ENCODE measurements at places on chromosomes 11 and 22.

DNA sequence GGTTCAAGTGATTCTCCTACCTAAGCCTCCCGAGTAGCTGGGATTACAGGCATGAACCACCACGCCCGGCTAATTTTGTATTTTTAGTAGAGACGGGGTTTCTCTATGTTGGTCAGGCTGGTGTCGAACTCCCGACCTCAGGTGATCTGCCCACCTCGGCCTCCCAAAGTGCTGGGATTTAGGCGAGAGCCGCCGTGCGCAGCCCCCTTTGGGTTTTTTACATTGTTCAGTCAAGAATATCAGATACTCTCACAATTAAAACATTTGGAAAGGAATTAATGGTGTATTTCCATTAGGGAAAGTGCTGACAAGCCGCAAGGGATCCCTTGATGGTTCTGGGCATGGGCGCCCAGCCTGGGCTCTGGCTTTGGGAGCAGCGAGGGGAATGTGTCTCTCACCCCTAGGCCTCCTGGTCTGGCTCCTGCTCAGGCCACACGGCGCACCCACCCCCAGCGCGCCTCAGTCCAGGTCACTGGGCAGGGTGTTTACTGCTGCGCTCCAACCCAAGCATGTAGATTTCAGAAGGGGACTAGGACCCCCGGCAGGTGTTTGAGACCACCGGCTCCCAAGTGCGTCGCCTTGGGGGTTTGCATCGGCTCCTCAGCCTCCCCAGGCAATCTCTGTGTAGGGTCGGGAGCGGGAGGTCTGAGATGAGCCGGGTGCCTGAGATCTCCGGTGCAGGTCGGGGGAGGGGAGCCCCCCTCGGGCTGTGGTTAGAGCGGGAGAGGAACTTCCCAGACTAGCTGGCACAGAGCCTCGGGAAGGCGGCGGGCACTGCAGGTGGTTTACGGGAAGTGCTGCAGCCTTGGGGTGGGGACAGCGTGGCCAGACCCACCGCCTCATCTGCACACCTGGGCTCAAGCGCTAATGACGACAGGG is 809 bp upstream of the IRF7 start:
- H3K36me3 ChIP-seq, result peaks cover 10% of the 10 kb centered on the region
- DNase-seq, result no peak
- peak overlapping the region; percentile 85 for H3K4me3 ChIP-seq
- H3K27me3 ChIP-seq, result no peaks in the 10 kb centered on the region
- H3K4me1 ChIP-seq, result peaks cover 10% of the 10 kb centered on the region

DNA sequence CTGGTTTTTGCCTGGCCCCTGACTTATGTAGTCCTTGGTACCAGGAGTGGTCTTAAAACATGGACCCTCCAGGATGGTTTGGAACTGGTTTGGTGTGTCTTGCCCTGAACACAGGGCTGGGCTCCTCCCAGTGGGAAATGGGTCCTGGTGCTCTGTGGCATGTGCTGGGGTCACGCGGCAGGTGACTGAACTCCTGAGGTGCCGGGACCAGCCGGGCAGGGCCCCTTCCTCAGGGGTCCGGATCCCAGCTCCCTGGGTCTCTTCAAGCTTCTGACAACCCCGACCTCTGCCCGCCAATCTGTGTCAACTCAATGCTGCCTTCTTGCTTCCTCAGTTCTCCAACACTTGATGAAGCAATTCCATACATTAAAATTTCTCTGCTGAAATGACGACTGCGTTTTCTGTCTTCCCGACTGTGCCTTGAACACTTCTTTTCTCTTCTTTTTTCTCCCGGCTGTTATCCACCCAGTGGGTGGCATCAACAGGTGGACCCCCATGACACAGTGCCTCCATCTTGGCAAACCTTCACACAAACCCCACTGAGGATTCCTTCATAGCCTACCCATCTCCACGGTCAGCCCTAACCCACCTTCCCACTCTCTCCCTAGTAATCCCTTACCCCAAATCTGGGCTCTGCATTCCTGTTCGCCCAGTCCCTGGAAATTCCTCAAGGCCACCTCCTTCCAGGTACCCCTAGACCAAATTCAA is 4.4 kb downstream of the IFT27 start:
- no peaks in the 10 kb centered on the region for H3K27me3 ChIP-seq
- no peak for DNase-seq
- no peak overlapping the region for H3K27ac ChIP-seq
- H3K4me1 ChIP-seq, result peaks cover 8% of the 10 kb centered on the region
- H3K4me3 ChIP-seq, result no peak overlapping the region
- no peaks in the 10 kb centered on the region for H3K36me3 ChIP-seq

- no peak overlapping the region for H3K27ac ChIP-seq
- DNase-seq, result peak; percentile 22
- no peaks in the 10 kb centered on the region for H3K27me3 ChIP-seq
- H3K4me1 ChIP-seq, result peaks cover 18% of the 10 kb centered on the region
- H3K36me3 ChIP-seq, result peaks cover 11% of the 10 kb centered on the region
Measured at GRCh38 chr11:78292109-78292803, 103.5 kb downstream of the USP35 start.

- H3K4me1 ChIP-seq, result no peaks in the 10 kb centered on the region
- H3K27me3 ChIP-seq, result no peaks in the 10 kb centered on the region
- H3K36me3 ChIP-seq, result no peaks in the 10 kb centered on the region
- H3K4me3 ChIP-seq, result no peak overlapping the region
- H3K27ac ChIP-seq, result no peak overlapping the region
Measured at GRCh38 chr11:113263458-113264259, 50.7 kb upstream of the TTC12 start.

DNA sequence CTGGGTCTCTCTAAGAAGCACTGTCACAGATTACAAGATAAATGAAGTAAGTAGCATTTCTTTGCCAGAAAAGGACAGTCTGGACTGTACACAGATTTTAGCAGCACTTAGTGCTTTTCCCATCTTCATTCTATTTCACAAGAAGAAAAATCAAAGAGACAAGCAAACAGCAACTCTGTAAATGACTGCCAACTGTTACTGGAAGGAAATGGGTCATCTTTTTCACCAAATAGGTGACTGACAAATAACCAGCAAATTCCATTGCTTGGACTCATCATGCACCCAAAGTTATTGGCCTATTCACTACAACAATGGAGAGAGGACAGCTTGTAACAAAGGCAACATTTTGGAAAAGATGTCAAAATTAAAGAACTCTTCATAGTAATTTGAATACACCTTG is 28.9 kb upstream of the CARD18 start:
- no peak for DNase-seq
- no peak overlapping the region for H3K4me3 ChIP-seq
- no peak overlapping the region for H3K27ac ChIP-seq

- peak; percentile 6 for DNase-seq
- H3K4me1 ChIP-seq, result peaks cover 6% of the 10 kb centered on the region
- H3K36me3 ChIP-seq, result no peaks in the 10 kb centered on the region
Measured at GRCh38 chr11:90250970-90251369, 28.1 kb upstream of the CHORDC1 start.

DNA sequence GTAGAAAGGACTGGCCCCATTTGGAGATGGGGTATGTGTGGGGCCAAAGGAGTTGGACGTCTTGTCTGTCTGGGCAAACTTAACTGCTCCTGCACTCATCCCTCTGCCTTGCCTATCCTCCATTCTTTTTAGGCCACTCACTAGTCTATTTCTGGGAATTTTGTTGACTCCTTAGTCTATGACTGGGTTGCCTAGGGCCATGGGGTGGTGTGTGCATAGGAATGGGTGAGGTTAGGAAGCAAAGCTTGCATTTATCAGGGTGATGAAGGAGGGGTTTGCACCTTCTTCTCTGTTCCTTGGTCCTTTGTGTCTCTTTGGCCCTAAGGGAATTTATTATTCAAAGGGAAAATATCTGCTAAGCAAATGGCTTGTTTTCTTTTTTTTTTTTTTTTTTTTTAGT is 80.9 kb upstream of the OR9Q1 start:
- no peaks in the 10 kb centered on the region for H3K36me3 ChIP-seq
- no peaks in the 10 kb centered on the region for H3K4me1 ChIP-seq
- H3K27ac ChIP-seq, result no peak overlapping the region
- H3K4me3 ChIP-seq, result no peak overlapping the region

DNA sequence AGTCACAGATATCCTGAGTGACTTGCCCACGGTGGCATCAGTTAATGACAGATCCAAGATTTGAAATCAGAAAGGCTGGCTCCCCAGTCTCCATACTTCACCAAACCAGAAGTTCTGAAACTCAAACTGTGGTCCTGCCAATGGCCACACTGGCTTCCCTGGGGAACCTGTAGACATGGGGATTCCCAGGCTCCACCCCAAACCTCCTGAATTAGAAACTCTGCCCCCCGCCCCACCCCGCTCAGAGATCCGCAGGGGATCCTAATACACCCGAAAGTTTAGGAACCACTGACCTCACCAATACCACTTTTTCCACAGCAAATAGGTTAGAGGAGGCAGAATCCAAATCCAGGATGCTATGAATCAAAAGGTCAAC is 15.3 kb downstream of the RTN4RL2 start:
- H3K4me1 ChIP-seq, result peaks cover 37% of the 10 kb centered on the region
- peak overlapping the region; percentile 72 for H3K27ac ChIP-seq
- H3K36me3 ChIP-seq, result no peaks in the 10 kb centered on the region
- H3K27me3 ChIP-seq, result peaks cover 5% of the 10 kb centered on the region

- no peak overlapping the region for H3K27ac ChIP-seq
- H3K4me1 ChIP-seq, result no peaks in the 10 kb centered on the region
- peaks cover 33% of the 10 kb centered on the region for H3K27me3 ChIP-seq
- no peaks in the 10 kb centered on the region for H3K36me3 ChIP-seq
- no peak overlapping the region for H3K4me3 ChIP-seq
- DNase-seq, result no peak
Measured at GRCh38 chr11:32069361-32070058, 21.4 kb upstream of the RCN1 start.

DNA sequence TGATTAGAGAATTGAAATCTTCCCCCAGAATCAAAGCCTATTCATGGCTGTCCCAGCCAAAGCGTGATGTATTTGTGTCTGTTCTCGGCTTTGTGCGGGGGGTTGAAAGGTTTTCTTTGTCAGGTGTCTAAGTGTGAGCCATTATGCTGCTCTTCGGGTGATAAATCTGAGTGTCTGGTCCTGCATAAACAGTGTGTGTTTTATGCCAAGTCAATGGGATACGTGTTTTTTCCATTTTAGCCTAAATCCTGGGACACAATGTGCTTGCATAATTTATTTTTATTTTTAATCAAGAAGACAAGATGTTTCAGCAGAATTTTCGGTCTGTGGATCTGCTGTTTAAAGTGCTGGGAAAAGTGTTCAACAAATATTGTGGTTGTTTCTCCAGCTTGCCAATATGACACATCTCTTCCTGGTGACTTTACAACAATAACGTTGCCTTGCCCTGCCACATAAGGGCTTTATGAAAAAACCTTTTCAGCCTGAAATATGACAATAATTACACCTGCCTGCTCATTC is 267.8 kb downstream of the TBC1D22A start:
- no peak for DNase-seq
- H3K36me3 ChIP-seq, result peaks cover 2% of the 10 kb centered on the region
- H3K27me3 ChIP-seq, result no peaks in the 10 kb centered on the region

DNA sequence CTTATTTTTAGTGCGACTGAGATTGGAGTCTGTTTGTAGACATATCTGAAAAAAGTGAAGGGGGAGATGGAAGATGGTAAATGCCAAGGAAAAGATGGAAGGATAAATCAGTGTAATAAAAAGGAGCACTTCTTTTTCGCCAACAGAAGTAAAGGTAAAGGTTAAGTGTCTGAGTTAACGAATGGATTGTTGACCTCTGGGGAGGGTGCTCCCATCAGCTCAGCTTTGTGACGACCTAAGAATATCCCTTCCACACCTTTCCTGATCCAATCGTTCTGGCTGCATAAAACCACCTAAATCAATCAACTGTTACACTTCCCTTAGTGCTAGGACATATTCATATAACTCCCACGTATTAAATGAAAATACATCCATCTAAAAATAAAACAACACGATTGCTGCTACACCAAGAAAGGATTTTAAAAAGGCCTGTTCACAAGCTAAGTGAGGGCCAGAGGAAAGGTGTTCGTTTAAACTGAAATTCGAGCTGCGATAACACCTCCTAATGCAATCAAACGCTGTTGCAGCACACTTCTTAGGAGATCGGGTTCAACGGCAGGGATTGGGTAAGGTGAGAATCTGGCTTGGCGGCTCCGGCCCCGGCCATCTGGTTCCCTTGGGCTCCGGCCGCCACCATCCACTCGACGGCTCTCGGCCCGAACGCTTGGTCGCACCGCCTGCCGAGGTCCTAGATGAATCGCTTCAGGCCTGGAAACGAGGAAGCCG is 658 bp downstream of the C11orf71 start:
- H3K27me3 ChIP-seq, result no peaks in the 10 kb centered on the region
- H3K4me1 ChIP-seq, result peaks cover 33% of the 10 kb centered on the region
- DNase-seq, result no peak
- peaks cover 29% of the 10 kb centered on the region for H3K36me3 ChIP-seq
- H3K27ac ChIP-seq, result peak overlapping the region; percentile 98

DNA sequence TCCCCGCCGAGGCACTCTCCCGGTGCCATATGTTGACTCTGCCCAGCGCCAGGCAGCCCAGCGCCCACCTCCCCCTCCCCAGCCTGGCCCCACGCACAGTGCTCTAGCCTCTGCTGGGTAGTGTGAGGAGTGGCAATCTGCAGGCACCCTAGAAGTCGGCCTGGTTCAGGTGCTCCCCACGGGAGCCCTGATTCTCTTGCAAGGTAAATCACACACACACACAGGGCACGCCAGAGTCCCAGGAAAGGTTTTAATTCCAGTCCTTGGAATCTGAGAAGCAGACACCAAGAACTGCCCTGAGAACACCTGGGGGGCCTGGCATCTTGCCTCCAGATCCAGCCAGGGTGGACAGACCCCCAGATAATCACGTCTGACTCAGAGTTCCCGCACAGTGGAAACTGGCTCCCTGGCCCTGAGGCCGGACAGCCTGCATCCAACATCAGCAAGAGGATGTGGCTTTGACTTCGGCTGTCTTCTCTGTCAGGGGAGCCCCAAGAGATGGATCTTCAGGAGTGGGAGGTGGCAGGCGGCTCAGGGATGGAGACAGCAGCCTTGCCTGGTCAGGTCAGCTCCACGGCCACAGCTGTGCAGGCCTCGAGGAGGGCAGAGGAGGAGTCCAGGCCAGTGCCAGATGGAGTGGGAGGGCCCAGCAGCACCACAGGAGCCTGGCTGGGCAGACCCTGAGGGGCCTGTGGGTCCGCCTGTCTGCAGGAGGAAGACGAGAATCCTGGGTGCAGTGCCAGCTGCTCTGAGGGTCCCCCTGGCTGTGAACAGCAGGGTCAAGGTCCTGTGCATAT is 1.1 kb upstream of the RIN1 start:
- H3K27me3 ChIP-seq, result no peaks in the 10 kb centered on the region
- H3K4me3 ChIP-seq, result peak overlapping the region; percentile 78
- peak overlapping the region; percentile 83 for H3K27ac ChIP-seq
- peaks cover 27% of the 10 kb centered on the region for H3K4me1 ChIP-seq
- H3K36me3 ChIP-seq, result peaks cover 8% of the 10 kb centered on the region
- no peak for DNase-seq

DNA sequence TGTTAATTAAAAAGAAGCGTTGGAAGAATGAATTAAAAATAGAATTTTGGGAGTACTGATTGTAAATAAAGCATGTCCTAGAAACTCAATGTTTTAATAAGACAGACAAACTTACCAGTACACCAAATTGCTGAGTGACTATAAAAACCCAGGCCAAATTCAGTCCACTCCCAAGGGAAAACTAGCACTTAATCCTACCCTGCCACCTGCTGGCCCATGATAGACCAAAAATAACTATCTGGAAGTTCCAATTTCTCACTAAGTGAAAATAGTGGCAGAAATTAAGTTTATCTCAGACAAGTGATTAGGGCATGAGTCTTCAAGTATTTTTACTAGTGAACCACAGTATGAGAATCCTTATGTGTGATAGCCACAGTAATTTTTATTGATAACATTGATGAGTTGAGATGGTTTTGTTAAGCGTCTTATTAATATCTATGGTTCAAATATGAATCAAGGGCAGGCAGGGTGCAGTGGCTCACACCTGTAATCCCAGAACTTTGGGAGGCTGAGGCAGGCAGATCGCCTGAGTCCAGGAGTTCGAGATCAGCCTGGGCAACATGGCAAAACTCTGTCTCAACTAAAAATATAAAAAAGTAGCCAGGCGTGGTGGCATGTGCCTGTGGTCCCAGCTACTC is 9.8 kb upstream of the DDX10 start:
- H3K36me3 ChIP-seq, result no peaks in the 10 kb centered on the region
- DNase-seq, result peak; percentile 14
- H3K4me1 ChIP-seq, result no peaks in the 10 kb centered on the region
- H3K27ac ChIP-seq, result no peak overlapping the region

Data from activated naive CD8-positive, alpha-beta T cell treated with anti-CD3 and anti-CD28 coated beads for 36 hours (primary cell).